Upper lobe of left lung (tissue), 6 donors: ENCODE measurements at places on chromosomes 7 and 10.

- no peak overlapping the region for H3K27ac ChIP-seq
- no peak overlapping the region for H3K4me3 ChIP-seq
- DNase-seq, result no peak
- no peaks in the 10 kb centered on the region for H3K36me3 ChIP-seq
These were observed 83.7 kb downstream of the EBF3 start for GRCh38 chr10:129880191-129880870.

DNA sequence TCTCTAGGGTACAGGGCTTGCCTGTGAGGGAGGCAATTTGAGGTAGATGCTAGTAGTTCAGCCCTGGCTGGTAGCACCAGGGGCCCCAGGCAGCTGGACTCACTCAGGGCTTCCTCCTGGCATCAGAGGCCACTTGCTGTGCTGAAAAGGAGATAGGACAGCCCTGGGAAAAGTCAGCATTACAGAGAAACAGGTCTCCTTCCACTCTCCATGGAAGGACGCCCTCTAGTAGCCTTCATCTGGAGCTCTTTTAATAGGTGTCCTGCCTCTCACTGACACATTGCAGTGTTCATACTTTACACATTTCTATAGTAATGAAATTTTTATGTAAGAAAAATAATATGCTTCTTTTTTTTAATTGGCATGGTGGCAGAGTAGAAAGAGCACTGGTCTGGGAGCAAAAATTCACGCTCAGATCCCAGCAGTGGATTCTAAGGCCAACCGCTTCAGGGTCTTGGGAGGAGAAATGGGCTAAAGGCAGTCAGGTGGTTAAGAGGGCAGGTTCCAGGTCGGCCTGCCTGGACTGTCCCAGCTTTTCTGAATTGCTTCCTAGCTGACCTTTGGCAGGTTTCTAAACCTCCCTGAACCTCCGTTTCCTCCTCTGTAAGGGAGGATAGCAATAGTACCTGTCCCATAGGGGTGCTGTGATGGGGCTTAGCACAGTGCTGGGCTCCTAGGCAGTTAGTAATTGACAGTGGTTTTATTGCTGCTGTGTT lies 35.8 kb downstream of the AIFM2 start:
- H3K27ac ChIP-seq, result no peak overlapping the region
- DNase-seq, result no peak
- no peaks in the 10 kb centered on the region for H3K36me3 ChIP-seq
- H3K4me3 ChIP-seq, result no peak overlapping the region
- no peaks in the 10 kb centered on the region for H3K27me3 ChIP-seq

DNA sequence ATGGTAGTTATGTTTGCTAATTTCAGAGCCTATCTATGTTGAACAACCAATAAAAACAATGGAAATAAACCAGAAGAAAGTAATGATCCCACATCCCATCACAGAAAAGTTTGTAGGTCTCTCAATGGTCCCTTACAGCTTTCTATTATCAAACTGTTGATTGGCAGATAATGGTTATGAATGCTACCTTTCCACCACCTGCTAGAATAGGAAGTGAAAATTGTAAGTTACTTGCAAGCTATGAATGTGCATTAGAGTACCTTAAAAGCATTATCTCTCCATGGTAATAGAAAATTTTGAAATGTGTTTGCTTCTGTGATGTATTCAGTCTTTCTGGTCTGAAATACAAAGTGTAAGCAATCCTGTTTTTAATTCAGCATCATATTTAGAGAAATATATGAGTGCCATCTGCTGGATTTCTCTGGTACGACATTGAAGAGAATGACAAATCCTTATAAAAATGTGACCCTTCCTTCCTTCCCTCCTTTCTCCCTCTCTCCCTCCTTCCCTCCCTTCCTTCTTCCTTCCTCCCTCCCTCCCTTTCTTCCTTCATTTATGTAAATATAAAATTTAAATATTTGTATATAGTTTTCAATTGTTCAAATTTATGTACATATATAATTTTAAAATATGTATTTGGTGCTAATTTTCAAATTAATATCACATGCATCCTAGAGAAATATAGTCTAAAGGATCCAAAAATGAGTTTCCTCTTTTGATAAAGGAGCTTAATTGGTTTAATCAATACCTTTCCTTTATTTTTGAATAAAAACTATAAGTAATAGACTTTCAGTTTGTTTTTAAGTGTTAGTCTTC lies 41.4 kb upstream of the PNLIPRP3 start:
- H3K27ac ChIP-seq, result no peak overlapping the region
- H3K27me3 ChIP-seq, result no peaks in the 10 kb centered on the region
- H3K4me3 ChIP-seq, result no peak overlapping the region
- H3K36me3 ChIP-seq, result no peaks in the 10 kb centered on the region

- H3K4me3 ChIP-seq, result no peak overlapping the region
- H3K36me3 ChIP-seq, result no peaks in the 10 kb centered on the region
- H3K27ac ChIP-seq, result no peak overlapping the region
These were observed 5.2 kb downstream of the TES start for GRCh38 chr7:116215551-116215950.

GRCh38 chr10:131446171-131446570 lies 134.7 kb upstream of the TCERG1L start:
- no peaks in the 10 kb centered on the region for H3K36me3 ChIP-seq
- H3K27ac ChIP-seq, result no peak overlapping the region
- H3K4me1 ChIP-seq, result no peaks in the 10 kb centered on the region
- H3K27me3 ChIP-seq, result no peaks in the 10 kb centered on the region
- no peak for DNase-seq

DNA sequence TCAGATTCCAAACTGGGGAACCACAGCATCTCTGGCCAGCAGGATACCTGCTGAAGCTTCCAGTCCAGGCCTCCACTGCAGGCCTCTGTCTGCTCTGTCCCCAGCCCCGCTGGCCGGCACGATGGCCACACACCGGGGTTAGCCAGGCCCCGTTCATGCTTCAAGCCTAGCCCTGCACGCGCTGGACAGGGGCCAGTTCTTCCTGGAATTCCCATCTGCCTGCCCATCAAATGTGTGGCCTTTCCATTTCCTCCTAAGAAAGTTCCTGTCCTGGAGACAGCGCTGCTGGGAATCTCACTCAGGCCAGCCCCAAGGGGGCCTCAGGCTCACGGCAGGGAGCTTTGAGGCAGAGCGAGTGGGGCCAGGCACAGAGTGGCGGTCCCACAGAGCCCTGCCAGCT lies 18.0 kb downstream of the SH2B2 start:
- no peak for DNase-seq
- H3K27ac ChIP-seq, result no peak overlapping the region
- peaks cover 20% of the 10 kb centered on the region for H3K4me1 ChIP-seq
- H3K4me3 ChIP-seq, result no peak overlapping the region
- no peaks in the 10 kb centered on the region for H3K36me3 ChIP-seq
- H3K27me3 ChIP-seq, result no peaks in the 10 kb centered on the region

GRCh38 chr10:59064759-59065539 lies 111.5 kb upstream of the PHYHIPL start:
- no peaks in the 10 kb centered on the region for H3K36me3 ChIP-seq
- no peak overlapping the region for H3K4me3 ChIP-seq
- H3K27ac ChIP-seq, result no peak overlapping the region
- no peaks in the 10 kb centered on the region for H3K4me1 ChIP-seq
- H3K27me3 ChIP-seq, result no peaks in the 10 kb centered on the region
- DNase-seq, result no peak

DNA sequence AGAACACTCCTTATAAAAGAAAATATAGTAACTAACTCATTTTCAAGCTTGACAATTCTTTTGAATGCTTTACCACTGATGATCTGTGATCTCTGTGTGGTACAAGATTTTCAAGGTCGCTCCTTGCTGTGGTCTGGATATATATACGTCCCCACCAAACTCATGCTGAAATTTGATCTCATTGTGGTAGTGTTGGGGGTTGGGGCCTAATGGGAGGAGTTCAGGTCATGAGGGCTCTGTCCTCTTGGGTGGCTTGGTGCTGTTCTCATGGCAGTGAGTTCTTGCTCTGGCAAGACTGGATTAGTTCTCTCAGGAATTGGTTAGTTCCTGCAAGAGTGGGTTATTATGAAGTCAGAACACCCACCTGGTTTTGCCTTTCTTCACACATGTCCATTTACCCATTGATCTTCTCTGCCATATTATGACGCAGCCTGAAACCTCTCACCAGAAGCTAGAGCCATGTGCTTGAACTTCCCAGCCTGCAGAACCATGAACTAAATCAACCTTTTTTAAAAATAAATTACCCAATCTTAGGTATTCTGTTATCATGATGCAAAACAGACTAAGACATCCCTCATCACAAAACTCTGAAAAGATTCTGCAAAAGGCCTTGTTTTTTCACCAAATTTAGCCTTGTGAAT lies 8.3 kb upstream of the EDRF1 start:
- no peak overlapping the region for H3K27ac ChIP-seq
- no peak overlapping the region for H3K4me3 ChIP-seq
- no peaks in the 10 kb centered on the region for H3K36me3 ChIP-seq
- H3K4me1 ChIP-seq, result no peaks in the 10 kb centered on the region
- DNase-seq, result no peak

DNA sequence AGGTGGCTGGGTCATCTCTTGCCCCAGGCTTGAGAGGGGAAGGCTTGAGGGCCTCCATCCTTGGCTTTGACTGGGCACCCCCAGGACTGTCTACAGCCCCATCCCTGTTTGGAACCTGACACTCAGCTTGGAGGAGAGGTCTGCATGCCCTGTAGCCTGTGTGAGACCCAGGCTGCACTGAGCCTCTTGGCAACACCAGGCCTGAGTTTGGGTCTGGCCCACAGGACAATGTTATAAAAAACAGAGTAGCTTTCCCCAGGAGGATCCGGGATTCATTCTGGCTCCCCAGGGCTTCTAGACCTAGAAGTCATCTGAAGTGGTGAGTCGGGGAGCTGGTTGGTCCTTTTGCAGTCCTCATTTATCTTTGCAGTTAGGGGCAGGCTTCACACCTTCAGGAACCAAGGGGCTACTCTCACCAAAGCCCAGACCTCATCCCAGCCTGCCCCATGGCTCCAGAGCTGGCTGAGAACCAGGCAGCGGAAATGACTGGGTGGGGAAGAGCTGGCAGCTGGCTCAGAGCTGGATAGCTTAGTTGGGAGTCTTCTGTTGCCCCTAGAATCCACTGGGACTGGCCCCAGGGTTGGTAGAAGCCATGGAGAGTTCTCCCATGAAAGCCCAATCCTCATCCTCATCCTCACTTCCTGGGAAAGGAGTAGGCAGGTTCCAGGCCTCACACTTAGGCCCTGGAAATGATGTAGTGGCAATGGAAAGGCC lies 68.8 kb downstream of the ADCYAP1R1 start:
- H3K27me3 ChIP-seq, result no peaks in the 10 kb centered on the region
- H3K4me1 ChIP-seq, result no peaks in the 10 kb centered on the region
- H3K36me3 ChIP-seq, result no peaks in the 10 kb centered on the region
- H3K4me3 ChIP-seq, result no peak overlapping the region

GRCh38 chr7:140876519-140877248 lies 48.0 kb downstream of the BRAF start:
- no peak for DNase-seq
- H3K4me1 ChIP-seq, result peaks cover 24% of the 10 kb centered on the region
- no peaks in the 10 kb centered on the region for H3K27me3 ChIP-seq
- no peaks in the 10 kb centered on the region for H3K36me3 ChIP-seq
- no peak overlapping the region for H3K4me3 ChIP-seq

GRCh38 chr7:140326116-140326928 lies 72.0 kb downstream of the SLC37A3 start:
- DNase-seq, result peak; percentile 76
- H3K4me1 ChIP-seq, result peaks cover 9% of the 10 kb centered on the region
- peak overlapping the region; percentile 19 for H3K4me3 ChIP-seq
- H3K27me3 ChIP-seq, result no peaks in the 10 kb centered on the region
- no peak overlapping the region for H3K27ac ChIP-seq

- DNase-seq, result peak; percentile 76
- no peaks in the 10 kb centered on the region for H3K36me3 ChIP-seq
- no peaks in the 10 kb centered on the region for H3K4me1 ChIP-seq
- no peak overlapping the region for H3K27ac ChIP-seq
- H3K4me3 ChIP-seq, result no peak overlapping the region
These were observed 30.4 kb upstream of the PDGFA start for GRCh38 chr7:549891-550625.

DNA sequence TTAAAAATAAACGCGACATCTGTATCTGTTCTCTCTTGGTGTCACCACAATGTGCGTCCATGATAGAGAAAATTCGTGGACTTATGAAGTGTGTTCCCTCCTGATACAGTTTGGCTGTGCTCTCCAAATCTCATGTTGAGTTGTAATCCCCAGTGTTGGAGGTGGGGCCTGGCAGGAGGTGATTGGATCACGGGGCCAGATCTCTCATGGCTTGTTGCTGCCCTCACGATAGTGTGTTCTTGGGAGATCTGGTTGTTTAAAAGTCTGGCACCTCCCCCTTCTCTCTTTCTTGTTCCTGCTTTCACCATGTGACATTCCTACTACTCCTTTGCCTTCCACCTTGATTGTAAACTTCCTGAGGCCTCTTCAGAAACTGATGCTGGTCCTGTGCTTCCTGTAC lies 229.4 kb upstream of the MYO3A start:
- H3K36me3 ChIP-seq, result no peaks in the 10 kb centered on the region
- H3K4me1 ChIP-seq, result no peaks in the 10 kb centered on the region
- H3K27me3 ChIP-seq, result no peaks in the 10 kb centered on the region
- no peak for DNase-seq
- no peak overlapping the region for H3K27ac ChIP-seq

DNA sequence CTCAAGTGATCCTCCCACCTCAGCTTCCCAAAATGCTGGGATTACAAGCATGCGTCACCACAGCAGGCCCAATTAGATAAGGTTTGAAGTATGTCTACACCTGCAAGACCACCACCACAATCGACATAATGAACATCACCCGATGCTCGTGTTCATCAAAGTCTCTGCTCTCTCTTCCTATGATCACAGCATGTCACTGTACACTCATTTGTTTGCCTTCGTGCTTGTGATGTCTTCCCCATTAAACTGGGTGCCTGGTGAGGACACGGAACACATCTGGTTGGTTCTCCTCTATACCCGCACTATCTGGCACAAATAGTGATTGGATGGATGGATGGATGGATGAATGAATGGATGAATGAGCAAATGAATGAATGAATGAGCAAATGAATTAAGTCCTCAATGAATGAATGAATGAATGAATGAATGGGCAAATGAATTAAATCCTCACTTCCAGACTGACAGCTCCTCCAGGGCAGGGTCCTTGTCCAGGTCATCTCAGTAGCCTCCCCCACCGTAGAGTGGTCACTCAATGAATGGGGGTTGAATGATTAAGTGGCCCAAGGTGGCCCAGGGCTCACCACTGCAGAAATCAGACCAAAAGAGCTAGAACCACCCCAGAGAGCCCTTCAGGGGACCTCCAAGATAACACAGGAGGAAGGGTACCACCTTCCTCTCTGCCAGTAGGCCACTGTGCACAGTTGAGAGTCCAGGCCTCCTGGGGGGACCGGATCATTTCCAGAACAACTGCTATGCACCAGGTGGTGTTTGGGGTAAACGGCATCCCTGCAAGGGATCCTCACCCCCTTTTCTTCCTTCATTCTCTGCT lies 101.9 kb upstream of the TNRC18 start:
- no peaks in the 10 kb centered on the region for H3K27me3 ChIP-seq
- peaks cover 35% of the 10 kb centered on the region for H3K4me1 ChIP-seq
- DNase-seq, result no peak
- peaks cover 64% of the 10 kb centered on the region for H3K36me3 ChIP-seq
- H3K4me3 ChIP-seq, result peak overlapping the region; percentile 100
- no peak overlapping the region for H3K27ac ChIP-seq

GRCh38 chr7:43568529-43568928 lies 14.4 kb upstream of the STK17A start:
- no peaks in the 10 kb centered on the region for H3K27me3 ChIP-seq
- DNase-seq, result no peak
- H3K4me1 ChIP-seq, result no peaks in the 10 kb centered on the region
- no peaks in the 10 kb centered on the region for H3K36me3 ChIP-seq
- no peak overlapping the region for H3K27ac ChIP-seq
- no peak overlapping the region for H3K4me3 ChIP-seq

- H3K27me3 ChIP-seq, result no peaks in the 10 kb centered on the region
- no peak overlapping the region for H3K4me3 ChIP-seq
- DNase-seq, result peak; percentile 81
- no peaks in the 10 kb centered on the region for H3K36me3 ChIP-seq
- H3K4me1 ChIP-seq, result peaks cover 22% of the 10 kb centered on the region
- no peak overlapping the region for H3K27ac ChIP-seq
These were observed 21.8 kb downstream of the IFT22 start for GRCh38 chr7:101299511-101300464.
